ENCODE measurements at places on chromosomes 7 and 10.

DNA sequence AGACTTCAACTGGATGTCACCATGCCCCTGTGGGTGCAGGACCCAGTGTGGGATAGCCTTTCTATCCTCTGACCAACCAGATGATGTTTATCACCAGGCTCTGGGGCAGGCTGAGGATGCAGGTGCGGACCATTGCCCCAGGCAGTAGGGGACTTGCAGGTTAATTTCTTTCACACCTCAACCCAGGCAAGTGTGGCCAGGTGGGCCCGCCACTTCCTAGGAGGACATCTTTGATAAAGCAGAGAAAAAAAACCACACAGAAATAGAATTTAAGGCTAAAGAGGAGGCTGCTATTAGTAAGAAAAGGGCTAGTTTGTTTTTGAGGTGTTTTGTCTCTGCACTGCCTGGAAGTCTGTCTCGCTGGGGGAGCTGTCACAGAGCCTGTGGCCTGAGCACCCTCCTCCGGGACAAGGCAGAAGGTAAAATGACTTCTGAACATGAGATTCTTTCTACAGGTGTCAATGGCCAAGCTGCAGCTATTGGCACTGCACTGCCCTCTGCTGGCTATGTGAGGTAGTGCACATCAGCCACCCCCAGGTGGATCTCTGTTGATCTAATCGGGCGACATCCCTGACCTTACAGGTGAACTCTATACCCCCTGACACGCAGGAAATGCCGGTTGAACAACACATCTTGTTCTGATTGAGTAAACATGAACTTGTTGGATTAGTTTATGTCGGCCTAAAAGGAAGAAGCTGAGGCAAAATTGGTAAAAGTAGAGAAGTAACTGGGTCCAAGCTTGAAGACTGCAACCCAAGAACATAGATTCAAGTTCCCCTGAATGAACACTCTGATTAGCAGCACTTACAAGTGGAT is 21.0 kb downstream of the UPP1 start:
- DNase-seq, result peak; percentile 89

- DNase-seq, result no peak
Observed at GRCh38 chr10:17847585-17848296, 38.6 kb downstream of the MRC1 start.

DNA sequence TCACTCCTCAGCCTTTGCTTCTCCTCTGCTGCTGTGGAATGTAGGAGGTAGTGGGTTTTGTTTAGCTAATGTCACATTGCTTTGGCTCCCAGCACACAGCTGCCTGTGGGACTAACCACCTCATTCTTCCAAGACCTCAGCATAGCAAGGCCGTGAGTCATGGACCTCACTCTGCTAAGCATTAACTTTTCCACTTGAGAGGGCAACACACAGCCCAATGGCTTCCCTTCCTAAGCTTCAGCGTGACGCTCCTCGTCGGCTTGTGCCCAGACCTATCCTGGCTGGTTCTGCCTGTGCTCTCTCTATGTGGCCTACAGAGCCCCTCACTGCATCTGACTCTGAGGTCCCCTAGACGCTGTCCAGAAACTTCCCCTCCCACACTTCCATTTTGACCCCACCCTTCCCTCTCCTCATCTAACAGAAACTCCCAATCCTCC is 23.3 kb downstream of the MYOF start:
- no peak for DNase-seq

GRCh38 chr10:132532179-132532578 is 5.4 kb upstream of the INPP5A start:
- no peak for DNase-seq

DNA sequence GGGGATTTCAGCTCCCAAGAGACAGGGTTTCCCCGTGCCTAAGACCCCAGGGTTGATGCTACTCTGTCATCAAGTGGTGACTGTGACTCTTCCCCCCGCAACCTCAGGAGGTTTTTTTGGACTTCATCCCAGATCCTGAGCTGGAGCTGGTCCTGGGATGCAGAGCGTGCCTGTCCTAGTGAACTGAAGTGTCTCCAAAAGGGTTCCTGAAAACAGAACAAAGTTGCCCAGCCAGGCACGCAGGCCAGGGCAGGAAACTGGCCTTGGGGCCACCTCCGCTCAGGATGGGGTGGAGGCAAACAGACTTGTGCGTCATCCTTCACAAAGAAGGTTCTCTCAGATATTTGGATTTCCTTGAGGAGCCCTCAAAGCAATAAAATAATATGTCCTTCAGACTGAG is 118.9 kb downstream of the ITIH5 start:
- no peak for DNase-seq

All from stimulated activated CD8-positive, alpha-beta memory T cell treated with anti-CD3 and anti-CD28 coated beads, Interleukin-12 subunit alpha, Interleukin-12 subunit beta, amount 100 ng/mL, for 1 hour (primary cell).